ENCODE measurements at places on chromosomes 2 and 18.

- no peak for DNase-seq
Measured at GRCh38 chr2:119240311-119241204, 16.9 kb downstream of the STEAP3 start.

GRCh38 chr2:15721411-15722067 is 129.9 kb downstream of the DDX1 start:
- no peak for DNase-seq

DNA sequence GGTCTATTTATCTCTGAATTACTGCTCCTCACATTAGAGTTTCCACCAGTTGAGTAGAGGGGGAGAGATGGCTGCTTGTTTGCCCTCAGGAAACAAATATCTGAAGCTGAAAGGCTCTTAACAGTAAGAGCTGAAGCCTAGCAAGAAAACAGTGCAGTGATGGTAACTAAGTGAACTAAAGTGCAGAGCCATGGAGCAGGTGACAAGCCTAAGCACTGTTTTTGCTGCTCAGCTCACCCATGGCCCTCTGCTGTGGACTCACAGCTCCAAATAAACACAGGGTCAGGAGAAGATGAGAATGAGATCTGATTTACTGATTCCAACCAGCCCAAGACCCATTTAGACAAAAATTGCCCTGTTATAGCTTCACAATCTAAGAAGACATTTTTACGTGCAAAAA is 118.4 kb downstream of the ETAA1 start:
- DNase-seq = no peak

GRCh38 chr2:211228559-211228958 is 672.2 kb downstream of the CPS1 start:
- DNase-seq = no peak

DNA sequence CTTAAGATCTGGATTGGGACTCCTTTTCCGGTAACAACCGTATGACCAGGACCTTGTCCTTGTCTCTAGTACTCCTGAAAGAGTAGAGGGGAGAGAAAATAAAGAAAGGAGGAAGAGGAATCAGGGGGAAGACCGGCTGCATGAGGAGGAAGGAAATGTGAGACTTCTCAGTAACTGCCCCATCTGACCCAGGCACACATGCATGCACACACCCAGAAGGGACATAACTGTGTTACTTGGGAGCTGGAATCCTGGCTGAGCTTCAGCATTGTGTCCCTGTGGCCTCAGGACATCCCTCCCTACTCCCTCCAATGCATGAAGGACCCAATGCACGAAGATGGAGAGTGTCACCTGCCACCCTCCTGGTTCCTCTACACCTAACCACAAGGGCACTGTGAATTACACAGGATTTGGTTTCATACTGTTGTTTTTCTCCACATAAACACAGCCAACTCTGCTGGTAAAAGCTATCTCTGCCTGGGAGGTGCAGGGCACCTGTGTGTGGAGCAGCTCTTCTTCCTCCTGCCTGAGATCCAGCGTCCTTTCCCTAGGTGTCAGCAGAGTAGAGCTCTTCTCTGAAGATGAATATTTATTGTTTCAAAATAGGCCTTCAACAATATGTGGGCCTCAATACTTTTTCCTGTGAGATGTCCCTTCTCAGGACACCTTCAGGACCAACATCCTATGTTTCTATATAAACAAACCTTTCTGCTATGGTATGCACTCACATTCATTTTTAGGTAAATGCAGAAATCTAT is 574.1 kb upstream of the ID2 start:
- DNase-seq = no peak

GRCh38 chr18:58625839-58626238 is 3.1 kb downstream of the ALPK2 start:
- DNase-seq = no peak

GRCh38 chr2:58913082-58913726 is 672.1 kb upstream of the FANCL start:
- no peak for DNase-seq

- DNase-seq = no peak
Measured at GRCh38 chr2:172364261-172364660, 63.1 kb upstream of the ITGA6 start.

DNA sequence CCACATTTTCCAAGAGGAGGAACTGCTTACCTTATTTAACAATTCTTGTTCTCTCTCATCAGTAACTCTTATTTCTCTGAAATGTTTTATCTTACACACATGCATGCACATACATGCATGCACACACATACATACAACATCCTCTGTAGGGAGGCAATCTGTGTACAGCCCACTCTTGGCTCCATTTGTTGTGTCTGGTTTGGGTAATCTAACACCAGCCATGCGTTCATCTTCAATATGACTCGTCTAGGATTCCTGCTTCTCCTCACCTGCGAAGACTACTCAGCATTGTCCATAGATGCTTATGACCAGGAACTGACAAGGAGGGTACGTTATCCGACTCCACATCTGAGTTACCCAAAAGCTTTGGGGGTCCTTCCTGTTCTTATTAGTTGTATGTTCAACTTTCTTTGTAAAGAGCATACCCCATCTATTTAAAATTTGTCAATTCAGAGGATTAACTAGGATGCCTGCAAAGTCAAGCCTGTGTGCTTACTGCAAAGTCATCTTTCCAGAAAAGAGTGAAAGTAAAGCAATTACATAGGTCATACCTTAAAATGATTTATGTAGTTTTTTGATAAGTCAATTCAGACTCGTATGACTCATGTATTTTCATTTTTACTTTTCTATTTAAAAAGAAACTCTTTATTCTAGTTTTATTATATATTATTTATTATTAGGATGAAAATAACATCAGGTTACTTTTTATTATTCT is 18.2 kb downstream of the LYPD6B start:
- DNase-seq = no peak

- DNase-seq = no peak
Measured at GRCh38 chr18:56812674-56813073, 161.5 kb downstream of the WDR7 start.

GRCh38 chr2:241289053-241289452 is 26.4 kb downstream of the HDLBP start:
- no peak for DNase-seq

DNA sequence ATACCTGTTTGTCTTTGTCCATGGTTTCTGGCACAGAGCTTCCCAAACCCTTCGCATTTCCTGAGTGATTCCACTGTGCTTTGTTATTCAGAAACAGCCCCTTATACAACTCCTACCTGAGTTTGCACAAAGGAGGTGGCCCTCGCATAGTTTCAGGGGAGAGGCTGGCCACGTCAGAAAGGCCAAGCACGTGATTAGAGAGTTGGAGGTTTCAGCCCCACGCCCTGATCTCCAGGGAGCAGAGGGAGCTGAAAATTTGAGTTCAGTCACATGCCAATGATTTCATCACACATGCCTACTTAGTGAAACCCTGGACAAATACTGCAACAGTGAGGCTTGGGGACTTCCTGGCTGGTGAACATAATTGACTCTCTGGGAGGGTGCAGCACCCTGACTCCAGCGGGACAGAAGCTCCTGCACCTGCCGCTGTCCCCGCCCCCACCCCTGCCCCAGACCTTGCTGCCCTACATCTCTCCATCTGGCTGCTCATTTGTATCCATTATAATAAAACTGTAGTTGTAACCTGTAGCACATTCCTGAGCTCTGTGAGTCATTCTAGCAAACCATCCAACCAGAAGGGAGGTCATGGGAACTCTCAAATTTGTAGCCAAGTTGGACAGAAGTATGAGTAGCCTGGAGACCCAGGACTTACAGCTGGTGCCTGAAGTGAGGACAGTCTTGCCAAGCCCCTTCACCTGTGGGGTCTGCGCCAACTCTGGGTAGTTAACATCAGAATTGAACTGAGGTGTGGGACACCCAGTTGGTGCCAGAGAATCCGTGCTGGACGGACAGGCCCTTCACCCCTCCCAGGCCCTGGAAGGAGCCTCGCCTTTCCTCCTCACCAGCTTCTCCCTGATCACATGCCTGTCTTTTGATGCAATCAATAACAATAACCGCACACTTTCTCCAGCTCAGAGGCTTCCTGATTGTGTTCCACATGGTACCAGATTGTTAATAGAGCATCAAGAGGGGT is 224.3 kb downstream of the ANAPC1 start:
- no peak for DNase-seq

DNA sequence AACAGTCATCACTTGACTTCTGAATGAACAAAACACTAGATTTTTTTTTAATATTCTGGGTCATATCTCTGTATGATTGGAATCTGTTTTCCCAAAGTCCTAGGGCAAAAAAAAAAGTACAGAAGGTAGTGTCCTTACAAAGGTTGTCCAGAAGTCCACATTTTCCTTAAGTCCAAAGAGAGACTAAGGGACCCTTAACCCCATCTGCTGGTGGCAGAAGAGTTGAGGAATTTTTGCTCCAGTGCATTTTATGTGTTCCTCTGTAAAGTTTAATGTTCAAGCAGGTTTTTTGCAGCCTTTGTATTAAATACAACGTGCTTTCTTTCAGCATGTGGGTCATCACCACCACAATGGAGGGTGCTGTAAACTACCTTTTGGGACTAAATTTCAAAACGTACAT is 215.9 kb downstream of the SP3 start:
- no peak for DNase-seq

- DNase-seq = no peak
Measured at GRCh38 chr2:177579486-177580036, 187.0 kb downstream of the AGPS start.

DNA sequence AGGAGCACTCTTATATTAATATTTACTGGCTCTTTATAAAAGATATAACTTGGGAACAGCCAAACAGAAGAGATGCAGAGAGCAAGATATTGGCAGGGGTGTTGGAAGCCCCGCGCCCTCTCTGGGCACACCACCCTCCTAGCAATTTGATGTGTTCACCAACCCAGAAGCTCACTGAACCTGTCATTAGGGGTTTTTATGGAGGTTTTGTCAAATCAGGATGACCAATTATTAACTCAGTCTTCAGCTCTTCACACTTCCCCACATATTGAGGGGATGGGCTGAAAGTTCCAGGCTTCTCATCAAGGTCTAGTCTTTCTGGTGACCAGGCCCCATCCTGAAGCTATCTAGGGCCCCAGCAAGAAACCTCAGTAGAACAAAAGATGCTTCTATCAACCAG is 10.9 kb upstream of the INO80D start:
- no peak for DNase-seq
